ENCODE measurements at places on chromosomes 4 and X.

- DNase-seq = no peak
These were observed 565.1 kb upstream of the DIPK2B start for GRCh38 chrX:45765767-45766166.

DNA sequence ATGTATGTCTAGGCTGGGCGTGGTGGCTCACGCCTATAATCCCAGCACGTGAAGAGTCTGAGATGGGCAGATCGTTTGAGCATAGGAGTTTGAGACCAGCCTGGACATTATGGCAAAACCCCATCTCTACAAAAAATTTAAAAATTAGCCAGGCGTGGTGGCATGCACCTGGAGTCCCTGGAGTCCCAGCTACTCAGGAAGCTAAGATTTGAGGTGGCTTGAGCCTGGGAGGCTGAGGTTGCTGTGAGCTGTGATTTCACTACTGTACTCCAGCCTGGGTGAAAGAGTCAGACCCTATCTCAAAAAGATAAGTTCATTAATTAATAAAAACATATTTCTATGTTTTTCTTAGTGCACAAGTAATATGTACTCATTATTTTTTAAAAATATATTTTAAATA is 238.1 kb downstream of the ARHGAP24 start:
- no peak for DNase-seq

- DNase-seq = no peak
These were observed 58.8 kb downstream of the RHOH start for GRCh38 chr4:40255393-40256281.

DNA sequence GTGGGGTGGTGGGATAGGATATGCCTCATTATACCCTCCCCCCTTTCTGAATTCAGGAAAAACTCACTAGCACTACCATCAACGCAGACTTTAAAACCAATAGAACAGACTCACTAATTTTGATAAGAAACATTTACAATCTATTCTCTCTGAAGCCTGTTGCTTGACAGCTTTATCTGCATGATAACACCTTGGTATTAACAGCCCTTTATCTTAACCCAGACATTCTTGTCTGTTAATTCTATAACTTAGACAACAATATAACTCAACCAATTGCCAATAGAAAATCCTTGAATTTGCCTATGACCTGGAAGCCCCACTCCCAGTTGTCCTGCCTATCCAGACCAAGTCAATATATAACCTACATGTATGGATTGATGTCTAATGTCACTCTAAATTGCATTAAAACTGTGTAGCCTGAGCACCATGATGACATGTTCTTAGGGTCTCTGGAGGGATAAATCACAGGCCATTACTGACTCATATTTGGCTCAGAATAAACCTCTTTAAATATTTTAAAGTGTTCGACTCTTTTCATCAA is 1.5 kb upstream of the UGT2A3 start:
- no peak for DNase-seq

- DNase-seq = peak; percentile 19
These were observed at the start of gene NEXMIF for GRCh38 chrX:74925225-74926088. Gene NEXMIF (minus strand): TSS chrX:74925452.

DNA sequence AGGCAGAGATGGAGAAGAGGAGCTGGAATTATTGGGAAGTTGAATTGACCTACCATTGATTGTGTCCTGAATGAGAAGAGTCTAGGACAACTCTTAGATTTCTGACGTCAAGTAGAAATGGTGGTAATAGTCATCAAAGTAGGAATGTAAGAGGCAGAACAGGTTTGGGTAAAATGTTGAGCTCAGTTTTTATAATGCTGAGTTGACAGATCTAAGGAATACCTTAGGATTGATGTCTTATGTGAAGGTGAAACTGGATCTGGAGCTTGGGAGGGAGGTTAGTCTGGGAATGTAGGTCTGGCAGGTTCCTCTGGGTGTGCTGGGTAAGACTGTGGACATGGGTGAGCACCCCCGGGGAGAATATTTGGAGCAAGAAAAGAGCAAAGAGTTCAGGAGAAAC is 31.9 kb downstream of the JADE1 start:
- no peak for DNase-seq

DNA sequence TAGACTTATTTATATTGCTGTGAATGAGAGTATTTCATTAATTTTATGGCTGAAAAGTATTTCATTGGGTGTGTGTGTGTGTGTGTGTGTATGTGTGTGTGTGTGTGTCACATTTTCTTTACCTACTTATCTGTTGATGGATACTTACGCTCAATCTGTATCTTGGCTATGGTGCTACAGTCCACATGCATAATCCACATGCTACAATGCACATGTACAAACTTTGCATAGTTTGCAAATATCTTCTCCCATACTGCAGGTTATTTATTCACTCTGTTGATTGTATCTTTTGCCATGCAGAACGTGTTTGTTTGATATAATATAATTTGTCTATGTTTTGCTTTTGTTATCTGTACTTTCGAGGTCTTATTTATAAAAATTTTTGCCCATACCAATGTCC is 167.8 kb downstream of the RAB28 start:
- DNase-seq = no peak

DNA sequence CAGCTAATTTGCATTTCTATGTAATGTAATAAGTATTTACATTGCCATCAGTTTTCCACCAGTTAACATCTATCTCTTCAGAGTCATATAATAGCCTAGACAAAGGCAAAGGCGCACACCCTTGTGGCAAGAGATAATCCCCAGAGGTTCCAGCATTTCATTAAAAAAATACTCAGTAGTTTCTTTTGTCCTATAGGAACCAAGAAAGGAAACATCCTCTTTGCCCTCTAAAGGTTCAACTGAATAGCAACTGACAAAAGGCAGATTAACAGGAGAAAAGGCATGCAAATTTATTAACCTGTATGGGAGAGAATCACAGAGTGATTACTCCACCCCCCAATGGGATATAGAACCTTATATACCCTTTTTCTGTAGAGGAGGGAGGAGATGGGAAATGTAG is 48.4 kb downstream of the MAGEB17 start:
- no peak for DNase-seq

DNA sequence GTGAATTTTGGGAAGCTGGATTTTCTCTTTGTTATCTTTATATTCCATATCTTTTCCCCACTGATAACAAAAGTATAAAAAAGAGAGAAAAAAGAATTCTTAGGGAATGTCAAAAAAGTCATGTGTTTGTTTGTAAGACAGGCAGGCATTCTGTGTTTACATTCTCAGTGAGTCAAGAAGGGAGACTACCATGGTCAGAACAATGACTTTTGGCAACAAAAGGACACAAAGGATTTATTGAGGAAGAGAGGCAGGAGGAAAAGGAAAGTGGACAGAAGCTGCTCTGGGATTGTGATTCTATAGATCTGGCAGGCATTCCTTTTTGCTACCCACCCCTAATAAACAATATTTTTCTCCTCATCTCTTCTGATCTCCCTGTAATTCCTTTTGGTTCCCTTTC is 5.9 kb upstream of the ANK2 start:
- DNase-seq = no peak

- no peak for DNase-seq
These were observed 191.0 kb downstream of the PRDM5 start for GRCh38 chr4:120731561-120731960.

GRCh38 chr4:168212656-168213055 is 105.9 kb downstream of the DDX60 start:
- no peak for DNase-seq

DNA sequence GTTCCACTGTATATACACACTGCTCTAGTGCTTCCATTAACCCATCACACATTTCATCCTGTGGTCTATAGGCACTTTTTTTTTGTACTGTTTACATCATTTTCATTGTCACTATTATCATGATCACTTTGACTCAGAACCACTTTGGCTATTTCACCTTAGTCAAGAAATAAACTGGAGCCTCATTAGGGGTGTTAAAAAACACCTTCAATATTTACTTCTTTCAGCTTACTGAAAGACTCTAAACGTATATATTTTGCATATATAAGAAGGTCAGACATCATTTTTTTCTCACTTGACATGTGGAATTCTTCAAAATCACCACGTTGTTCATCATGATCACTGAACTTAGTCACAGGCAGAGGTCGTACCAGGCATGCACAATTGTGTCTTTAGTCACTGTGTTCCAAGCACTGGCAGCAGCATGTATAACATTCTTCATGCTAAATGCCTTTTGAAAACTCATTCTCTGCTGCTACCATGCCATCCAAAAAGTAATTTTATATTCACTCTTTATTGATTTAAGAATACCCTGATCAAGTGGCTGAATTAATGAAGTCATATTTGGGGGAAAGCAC is 229.2 kb upstream of the ARSJ start:
- no peak for DNase-seq

DNA sequence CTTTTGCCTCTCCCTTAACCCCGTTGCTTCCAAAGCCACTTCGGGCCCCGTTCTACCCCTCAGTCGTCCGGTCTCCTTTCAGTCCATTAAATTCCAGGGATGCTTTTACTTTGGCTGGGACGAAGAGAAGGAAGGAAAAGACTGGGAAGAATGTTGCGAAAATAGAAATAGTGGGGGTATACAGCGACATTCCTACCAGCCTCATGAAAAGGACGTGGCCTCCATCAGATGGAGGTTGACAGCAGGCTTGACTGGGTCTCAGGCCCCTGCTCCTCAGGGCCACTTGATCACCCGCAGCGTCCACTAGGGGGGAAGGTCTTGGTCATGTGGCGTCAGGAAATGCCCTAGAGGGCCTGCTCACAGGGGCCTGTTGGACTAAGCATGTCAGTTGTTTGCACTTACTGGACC is 657 bp upstream of the ANKRD50 start:
- no peak for DNase-seq

- DNase-seq = peak; percentile 56
These were observed 30.0 kb upstream of the HUWE1 start for GRCh38 chrX:53716328-53717088.

Measured in stimulated activated CD4-positive, alpha-beta T cell treated with anti-CD3 and anti-CD28 coated beads, Interleukin-4, amount 100 ng/mL, for 24 hours (primary cell).